ENCODE measurements at places on chromosomes 3 and 15.

DNA sequence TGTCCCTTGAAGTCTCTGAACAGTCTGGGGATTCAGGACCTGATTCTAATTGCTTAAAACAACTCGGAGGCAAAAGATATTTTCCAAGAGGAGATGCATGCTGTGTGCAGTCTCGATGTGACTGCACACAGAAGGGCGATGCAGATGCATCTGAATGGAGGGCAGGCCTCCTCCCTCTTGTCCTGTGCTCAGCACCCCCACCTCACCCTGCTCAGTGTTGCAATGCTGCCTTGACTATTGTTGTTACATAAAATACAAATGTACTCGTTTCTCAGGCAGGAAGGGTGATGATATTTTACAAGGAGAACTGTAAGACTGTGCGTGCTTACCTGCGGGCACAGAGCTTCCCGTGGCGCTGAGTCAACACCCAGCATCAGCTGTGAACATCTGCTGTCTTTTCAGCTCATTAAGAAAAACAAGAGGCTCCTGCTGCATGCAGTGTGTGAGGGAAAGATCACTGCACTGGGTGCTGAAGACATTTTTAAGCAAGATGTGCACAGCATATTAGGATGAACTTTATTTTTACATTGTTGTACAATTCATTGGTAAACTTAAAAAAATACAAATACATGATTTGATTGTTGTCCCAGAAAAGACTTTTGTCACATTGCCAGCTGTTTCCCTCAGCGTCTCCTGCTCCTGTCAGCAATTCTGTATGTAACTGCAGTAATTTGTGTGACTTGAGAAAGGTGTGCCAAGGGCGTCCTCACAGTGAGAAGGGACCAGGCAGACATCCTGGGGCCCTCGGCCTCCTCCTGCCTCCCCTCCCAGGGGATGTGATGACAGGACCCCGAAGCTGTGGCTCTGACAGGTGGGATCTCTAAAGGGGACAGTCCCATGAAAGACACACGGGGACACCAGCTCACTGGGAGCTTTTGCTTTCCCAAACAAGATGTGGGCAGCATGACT, 56.3 kb upstream of the RPL32 start:
- no peak for DNase-seq
- H3K27ac ChIP-seq = no peak overlapping the region
- H3K4me3 ChIP-seq = no peak overlapping the region
- no peaks in the 10 kb centered on the region for H3K27me3 ChIP-seq
- H3K36me3 ChIP-seq = peaks cover 5% of the 10 kb centered on the region

- H3K4me1 ChIP-seq = no peaks in the 10 kb centered on the region
- H3K4me3 ChIP-seq = no peak overlapping the region
- H3K27ac ChIP-seq = no peak overlapping the region
- no peak for DNase-seq
- H3K27me3 ChIP-seq = peaks cover 13% of the 10 kb centered on the region
Measured at GRCh38 chr3:40096661-40097111, 212.8 kb upstream of the EIF1B start.

- H3K4me3 ChIP-seq = peak overlapping the region; percentile 87
- H3K27ac ChIP-seq = peak overlapping the region; percentile 100
- peaks cover 58% of the 10 kb centered on the region for H3K4me1 ChIP-seq
- H3K27me3 ChIP-seq = no peaks in the 10 kb centered on the region
Measured at GRCh38 chr15:88647351-88648105, 8.7 kb downstream of the ISG20 start.

- H3K36me3 ChIP-seq = no peaks in the 10 kb centered on the region
- no peak overlapping the region for H3K27ac ChIP-seq
- no peak overlapping the region for H3K4me3 ChIP-seq
- H3K4me1 ChIP-seq = peaks cover 9% of the 10 kb centered on the region
- DNase-seq = no peak
Measured at GRCh38 chr3:195221876-195222617, 48.9 kb downstream of the XXYLT1 start.

- H3K27me3 ChIP-seq = peaks cover 6% of the 10 kb centered on the region
- no peak overlapping the region for H3K4me3 ChIP-seq
- H3K36me3 ChIP-seq = peaks cover 2% of the 10 kb centered on the region
- peaks cover 3% of the 10 kb centered on the region for H3K4me1 ChIP-seq
Measured at GRCh38 chr15:69489073-69489571, 36.5 kb downstream of the RPLP1 start.

- H3K36me3 ChIP-seq = no peaks in the 10 kb centered on the region
- no peaks in the 10 kb centered on the region for H3K27me3 ChIP-seq
- DNase-seq = no peak
- H3K27ac ChIP-seq = no peak overlapping the region
- no peak overlapping the region for H3K4me3 ChIP-seq
Measured at GRCh38 chr15:85306946-85307686, 73.3 kb upstream of the AKAP13 start.

- DNase-seq = no peak
- peaks cover 69% of the 10 kb centered on the region for H3K27me3 ChIP-seq
- no peak overlapping the region for H3K4me3 ChIP-seq
- peaks cover 16% of the 10 kb centered on the region for H3K4me1 ChIP-seq
- H3K36me3 ChIP-seq = peaks cover 4% of the 10 kb centered on the region
Measured at GRCh38 chr3:127747751-127748521, 74.4 kb downstream of the MGLL start.

DNA sequence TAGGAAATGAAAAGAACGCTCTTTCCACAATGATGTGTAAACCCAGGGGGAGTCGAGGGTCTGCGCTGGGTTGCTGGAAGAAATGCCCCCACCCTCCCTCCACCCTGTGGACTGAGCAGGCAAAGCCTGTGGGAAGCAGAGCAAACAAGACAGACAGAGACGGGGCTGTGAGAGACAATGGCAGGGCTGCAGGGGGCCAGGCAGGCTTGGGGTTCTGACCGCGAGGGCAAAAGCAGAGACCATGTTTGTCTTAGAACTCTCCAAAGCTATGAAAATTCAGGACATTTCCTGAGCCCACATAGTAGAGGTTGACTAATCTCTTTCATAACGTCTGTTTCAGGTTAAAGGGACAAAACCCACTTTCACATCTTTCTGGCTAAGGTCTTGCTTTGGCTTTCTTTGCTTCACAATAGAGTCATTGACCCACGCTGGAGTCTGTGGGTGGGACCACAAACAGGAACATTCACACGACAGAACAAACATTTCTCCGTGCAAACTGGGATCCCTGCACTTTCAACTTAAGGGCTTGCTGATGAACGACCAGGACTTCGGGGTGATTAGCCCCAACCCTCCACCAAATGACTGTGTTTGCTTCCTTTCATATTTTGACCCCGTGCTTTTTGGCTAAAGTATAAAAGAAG, 156.0 kb upstream of the TPM1 start:
- DNase-seq = no peak
- peaks cover 2% of the 10 kb centered on the region for H3K4me1 ChIP-seq
- peaks cover 54% of the 10 kb centered on the region for H3K27me3 ChIP-seq
- H3K4me3 ChIP-seq = no peak overlapping the region
- H3K36me3 ChIP-seq = no peaks in the 10 kb centered on the region

- no peaks in the 10 kb centered on the region for H3K36me3 ChIP-seq
- H3K27me3 ChIP-seq = peaks cover 61% of the 10 kb centered on the region
- no peaks in the 10 kb centered on the region for H3K4me1 ChIP-seq
- H3K4me3 ChIP-seq = no peak overlapping the region
- H3K27ac ChIP-seq = no peak overlapping the region
Measured at GRCh38 chr3:127959041-127959440, 44.0 kb downstream of the KBTBD12 start.

GRCh38 chr3:34683851-34684250, 885.4 kb downstream of the PDCD6IP start:
- H3K36me3 ChIP-seq = no peaks in the 10 kb centered on the region
- H3K27me3 ChIP-seq = no peaks in the 10 kb centered on the region
- H3K27ac ChIP-seq = no peak overlapping the region
- DNase-seq = no peak

DNA sequence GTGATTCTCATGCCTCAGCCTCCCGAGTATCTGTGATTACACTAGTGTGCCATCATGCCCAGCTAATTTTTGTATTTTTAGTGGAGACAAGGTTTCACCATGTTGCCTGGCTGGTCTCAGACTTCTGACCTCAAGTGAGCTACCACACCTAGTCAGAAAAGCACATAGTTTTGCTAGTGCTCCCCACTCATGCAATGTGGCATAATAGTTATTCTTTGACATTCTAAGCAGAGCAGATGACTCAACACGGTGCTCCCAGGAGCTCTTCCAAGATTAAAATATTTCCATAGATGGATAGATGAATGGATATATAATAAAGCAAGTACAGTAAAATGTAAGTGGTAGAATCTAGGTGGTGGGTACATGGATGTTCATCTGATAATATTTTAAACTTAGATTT, 53.1 kb upstream of the GK5 start:
- H3K27me3 ChIP-seq = no peaks in the 10 kb centered on the region
- no peak for DNase-seq
- H3K27ac ChIP-seq = no peak overlapping the region
- H3K4me3 ChIP-seq = no peak overlapping the region
- H3K4me1 ChIP-seq = peaks cover 19% of the 10 kb centered on the region

GRCh38 chr3:108602249-108602934, 12.9 kb downstream of the DZIP3 start:
- DNase-seq = peak; percentile 12
- peak overlapping the region; percentile 80 for H3K4me3 ChIP-seq
- no peaks in the 10 kb centered on the region for H3K36me3 ChIP-seq
- H3K4me1 ChIP-seq = peaks cover 33% of the 10 kb centered on the region

GRCh38 chr3:138405486-138405885, 28.9 kb upstream of the ESYT3 start:
- no peak overlapping the region for H3K27ac ChIP-seq
- H3K27me3 ChIP-seq = peaks cover 52% of the 10 kb centered on the region
- no peak for DNase-seq
- peaks cover 4% of the 10 kb centered on the region for H3K36me3 ChIP-seq
- H3K4me1 ChIP-seq = peaks cover 5% of the 10 kb centered on the region
